AG09319 (cell line): ENCODE measurements at places on chromosomes 2 and 18.
A peak's percentile ranks its signal among the peaks of the same experiment; 100 is the strongest.

DNA sequence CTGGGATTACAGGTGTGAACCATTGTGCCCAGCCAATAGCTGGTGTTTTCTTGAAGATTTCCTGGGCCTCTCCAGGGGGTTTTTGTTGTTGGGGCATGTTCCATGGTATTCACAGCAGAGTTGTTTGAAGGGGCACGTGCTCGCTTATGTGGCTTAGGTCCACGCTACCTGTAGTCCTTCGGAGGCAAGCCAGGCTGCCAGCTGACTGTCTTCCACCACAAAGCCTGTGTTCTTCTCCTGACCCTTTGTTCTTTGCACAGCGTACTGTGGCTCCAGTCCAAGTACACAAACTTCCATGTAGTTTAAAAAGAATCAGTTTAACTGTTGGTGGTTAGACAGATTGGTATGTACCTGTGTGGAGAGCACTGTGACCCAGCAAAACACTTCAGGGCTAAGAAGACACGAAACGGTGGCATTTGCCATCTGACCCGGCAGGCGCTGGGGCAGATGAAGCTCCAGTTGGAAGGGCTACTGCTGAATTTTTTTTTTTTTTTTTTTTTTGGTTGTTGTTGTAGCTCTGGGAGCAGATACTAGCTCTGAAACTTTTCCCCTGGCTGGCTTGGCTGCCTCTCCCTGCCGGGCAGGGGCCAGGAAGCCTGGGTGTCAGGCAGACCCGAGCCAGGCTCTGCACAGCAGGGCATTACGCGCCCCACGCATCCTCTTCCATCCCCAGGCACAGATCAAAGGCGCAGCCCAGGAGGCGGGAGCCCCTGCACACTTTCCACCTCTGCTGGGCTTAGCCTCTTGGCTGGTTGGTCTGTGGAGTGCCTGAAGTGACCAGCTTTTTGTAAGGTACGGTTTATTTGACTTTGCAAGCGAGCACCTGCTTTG is 5.7 kb downstream of the GREB1 start:
- DNase-seq = no peak

- DNase-seq = no peak
These were observed 4.6 kb downstream of the TTR start for GRCh38 chr18:31596081-31596872.

DNA sequence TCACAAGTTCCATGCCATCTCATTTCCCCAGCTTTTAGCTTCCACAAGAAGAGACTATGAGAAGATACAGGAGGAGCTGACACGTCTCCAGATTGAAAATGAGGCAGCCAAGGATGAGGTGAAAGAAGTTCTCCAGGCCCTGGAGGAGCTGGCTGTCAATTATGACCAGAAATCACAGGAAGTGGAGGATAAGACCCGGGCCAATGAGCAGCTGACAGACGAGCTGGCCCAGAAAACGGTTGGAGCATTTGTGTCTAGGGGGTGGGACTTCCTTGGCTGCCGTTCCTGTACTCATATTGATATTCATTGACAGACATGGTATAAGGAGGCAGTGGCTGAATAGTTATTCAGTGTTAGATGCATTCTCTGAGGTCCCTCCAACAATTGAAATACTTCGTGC is 57.2 kb upstream of the LYPD6B start:
- no peak for DNase-seq

- no peak for DNase-seq
These were observed 9.5 kb downstream of the SLC1A4 start for GRCh38 chr2:64998658-64999061.

- no peak for DNase-seq
These were observed 8.9 kb downstream of the LAPTM4A start for GRCh38 chr2:20042531-20042930.

DNA sequence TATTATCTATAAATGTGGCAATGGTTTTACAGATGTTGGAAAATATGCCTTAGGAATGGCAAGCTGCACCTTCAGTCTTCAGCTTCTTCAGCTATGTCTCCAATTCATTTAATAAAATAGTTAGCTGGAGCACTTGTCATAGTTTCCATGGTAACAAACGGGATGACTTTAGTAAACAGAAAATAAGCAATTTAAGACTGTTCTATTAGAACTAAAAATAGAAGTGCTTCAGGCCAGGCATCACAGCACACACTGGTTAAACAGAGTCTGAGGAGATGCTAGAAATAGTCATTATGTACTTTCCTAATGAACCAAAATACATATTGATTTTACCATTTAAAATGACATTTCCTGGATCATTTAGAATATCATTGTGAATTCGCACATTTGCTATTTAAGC is 195.0 kb downstream of the GCA start:
- DNase-seq = no peak

GRCh38 chr2:181780047-181780651 is 99.8 kb upstream of the NEUROD1 start:
- DNase-seq = no peak

- DNase-seq = no peak
These were observed 50.4 kb downstream of the VRK2 start for GRCh38 chr2:58097025-58097424.

GRCh38 chr2:55604027-55604565 is 13.3 kb downstream of the PPP4R3B start:
- DNase-seq = no peak

DNA sequence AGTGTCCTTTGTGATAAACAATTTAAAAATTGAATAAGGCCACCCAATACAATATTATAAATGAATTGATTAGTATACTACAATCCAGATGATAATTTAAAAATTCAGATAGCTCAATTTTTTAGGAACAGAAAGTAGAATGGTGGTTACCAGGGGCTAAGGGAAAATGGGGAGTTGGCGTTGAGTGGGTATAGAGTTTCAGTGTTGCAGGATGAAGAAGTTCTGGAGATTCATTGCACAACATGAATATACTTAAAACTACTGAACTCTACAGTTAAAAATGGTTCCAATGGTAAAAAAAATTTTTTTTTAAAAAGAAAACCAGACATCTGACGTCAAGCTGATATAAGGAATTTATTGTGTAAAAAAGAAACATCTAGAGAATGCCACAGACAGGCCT is 20.9 kb downstream of the SLC39A6 start:
- no peak for DNase-seq

GRCh38 chr18:56492136-56492535 is 146.3 kb downstream of the TXNL1 start:
- no peak for DNase-seq

GRCh38 chr18:70405052-70405451 is 116.2 kb downstream of the SOCS6 start:
- no peak for DNase-seq

DNA sequence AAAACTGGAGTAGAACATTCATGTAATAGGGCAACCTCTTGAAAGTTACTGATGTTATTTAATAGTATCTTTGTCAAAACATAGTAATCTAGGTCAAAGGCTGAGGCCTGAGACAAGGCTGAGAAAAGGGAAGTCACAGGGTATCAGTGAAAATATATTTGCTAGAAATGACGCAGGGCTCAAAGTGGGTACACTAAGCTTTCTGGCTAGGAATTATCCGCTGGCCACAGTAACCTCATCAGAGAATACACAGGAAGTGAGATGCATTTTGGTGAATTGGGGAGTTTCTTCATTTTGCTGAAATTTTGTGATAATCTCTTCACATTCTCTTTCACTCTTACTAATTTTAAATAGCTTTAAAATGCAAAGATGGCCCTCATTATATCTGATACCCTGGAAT is 206.8 kb downstream of the OTX1 start:
- no peak for DNase-seq

DNA sequence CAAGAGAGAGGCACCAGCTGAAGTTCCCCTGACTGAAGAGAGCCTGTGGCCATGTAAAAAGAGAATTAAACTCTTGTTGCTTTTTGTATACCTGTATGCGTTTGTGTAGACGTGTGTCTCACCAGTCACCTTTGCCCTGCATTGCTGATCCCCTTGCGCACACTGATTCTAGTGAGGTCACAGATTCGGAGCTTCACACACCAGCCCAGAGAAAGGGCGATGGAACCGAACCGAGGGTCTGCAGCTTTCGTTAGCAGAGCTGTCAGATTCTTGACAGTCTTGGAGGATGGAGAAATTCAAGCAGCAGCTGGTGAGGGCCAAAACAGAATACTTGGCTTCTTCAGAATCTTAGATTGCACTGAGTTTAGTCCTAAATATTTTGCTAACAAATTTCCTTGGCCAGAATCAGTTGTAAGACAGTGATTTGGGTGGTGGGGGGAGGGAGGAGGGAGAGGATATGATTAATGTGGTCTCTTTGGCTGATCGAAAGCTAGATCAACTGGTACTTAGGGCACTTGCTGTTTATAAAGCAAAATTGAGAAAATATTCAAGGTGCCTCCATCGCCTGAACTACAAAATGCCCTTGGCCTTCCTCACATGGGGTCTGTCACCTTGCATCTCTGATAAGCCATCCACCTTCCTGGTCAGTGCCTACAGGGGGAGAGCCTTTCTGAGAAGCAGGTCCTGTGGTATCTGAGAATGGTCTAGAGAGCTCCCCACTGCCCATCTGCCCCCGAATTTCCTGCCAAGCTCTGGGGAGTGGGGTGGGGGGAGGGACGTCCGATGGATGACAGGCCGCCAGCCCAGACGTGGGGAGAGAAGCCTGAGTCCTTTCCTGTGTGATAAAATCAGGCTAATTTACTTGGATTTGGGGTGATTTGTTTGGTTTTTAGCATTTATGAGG is 123.5 kb downstream of the CABLES1 start:
- DNase-seq = no peak

- no peak for DNase-seq
These were observed 8.1 kb downstream of the ZNF638 start for GRCh38 chr2:71339685-71340084.

DNA sequence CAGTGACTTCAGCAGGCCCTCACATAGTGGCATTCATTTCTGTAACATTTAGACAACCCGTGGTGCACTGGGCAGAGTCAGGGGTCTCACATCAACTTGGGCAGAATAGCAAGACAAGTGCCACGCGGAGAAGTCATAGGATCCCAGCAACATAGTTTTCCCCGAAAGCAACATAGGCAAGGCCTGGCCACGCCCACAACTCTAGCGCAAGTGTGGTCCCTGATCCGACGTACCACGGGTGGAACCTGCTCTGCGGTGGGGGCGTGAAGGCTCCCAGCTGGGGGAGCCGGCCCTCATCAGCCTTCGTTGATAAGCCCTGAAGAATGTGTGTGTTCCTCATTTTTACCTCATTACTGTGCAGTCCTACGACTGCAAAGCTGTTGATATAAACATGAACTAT is 261.2 kb downstream of the EIPR1 start:
- DNase-seq = no peak

GRCh38 chr18:26792661-26793060 is 72.8 kb downstream of the AQP4 start:
- DNase-seq = no peak

DNA sequence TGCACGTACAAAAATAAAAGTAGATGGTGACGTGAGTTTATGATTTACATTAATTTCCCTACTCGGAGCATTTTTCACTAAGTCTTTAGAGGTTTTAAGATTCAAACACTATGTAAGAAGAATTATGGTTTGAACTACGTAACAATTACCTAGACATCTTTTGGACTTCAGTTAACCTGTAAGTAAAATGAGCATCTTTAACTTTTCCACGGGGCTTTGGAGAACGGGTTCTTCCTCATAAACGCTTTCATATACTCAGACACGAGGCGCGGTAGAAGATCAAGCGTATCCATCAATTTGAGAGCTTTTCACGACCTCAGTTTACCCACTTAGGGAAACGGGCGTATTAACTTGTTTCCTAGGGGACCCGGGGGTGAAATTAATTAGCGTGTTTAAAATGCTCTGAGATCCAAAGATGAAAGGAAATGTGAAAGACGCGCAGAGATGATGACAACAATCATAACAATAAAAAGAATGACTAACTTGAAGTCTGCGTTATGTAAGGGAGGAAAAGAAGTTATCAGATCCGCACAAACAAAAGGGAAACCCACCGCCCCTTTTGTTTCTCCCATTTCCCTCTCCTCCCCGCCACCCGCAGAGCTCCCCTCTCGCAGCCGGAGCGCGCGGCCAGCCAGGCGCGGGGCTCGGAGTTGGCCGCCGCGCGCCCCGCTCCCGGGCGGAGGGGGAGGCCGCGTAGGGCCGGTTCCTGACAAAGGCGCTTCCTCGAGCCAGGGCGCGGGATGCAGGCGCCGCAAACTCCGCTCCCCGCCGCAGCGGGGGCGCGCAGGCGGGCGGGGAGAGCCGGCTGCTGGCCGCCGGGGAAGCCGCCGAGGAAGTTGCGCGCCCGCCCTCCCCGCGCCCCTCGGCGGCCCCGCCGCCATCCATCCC is 807 bp downstream of the PELI1 start:
- DNase-seq = no peak

DNA sequence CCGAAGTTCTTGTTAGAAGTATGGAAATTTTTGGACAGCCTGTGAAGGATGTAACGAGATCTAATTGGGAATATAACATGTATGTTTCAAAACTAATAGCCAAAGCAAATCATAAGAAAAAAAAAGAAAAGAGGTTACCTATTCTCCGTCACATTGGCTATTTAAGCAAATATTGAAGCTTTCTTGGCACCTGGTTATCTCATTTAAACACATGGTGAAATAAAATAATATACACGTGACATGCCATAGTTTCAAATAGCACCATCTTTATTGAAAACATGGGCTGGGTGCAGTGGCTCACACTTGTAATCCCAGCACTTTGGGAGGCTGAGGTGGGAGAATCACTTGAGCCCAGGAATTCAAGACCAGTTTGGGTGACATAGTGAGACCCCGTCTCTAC is 56.7 kb downstream of the ZEB2 start:
- no peak for DNase-seq

GRCh38 chr18:24231773-24232735 is 93.2 kb downstream of the CABYR start:
- DNase-seq = peak; percentile 5

GRCh38 chr2:67108231-67108630 is 288.9 kb upstream of the ETAA1 start:
- DNase-seq = no peak

- no peak for DNase-seq
These were observed 243.8 kb downstream of the TSN start for GRCh38 chr2:121999264-121999663.

GRCh38 chr2:182920631-182921056 is 54.2 kb upstream of the FRZB start:
- peak; percentile 12 for DNase-seq
